ENCODE measurements at places on chromosomes 12 and 14.

GRCh38 chr12:70962226-70962794 lies 41.8 kb upstream of the PTPRR start:
- no peaks in the 10 kb centered on the region for H3K4me1 ChIP-seq
- no peaks in the 10 kb centered on the region for H3K27me3 ChIP-seq
- H3K27ac ChIP-seq = no peak overlapping the region

DNA sequence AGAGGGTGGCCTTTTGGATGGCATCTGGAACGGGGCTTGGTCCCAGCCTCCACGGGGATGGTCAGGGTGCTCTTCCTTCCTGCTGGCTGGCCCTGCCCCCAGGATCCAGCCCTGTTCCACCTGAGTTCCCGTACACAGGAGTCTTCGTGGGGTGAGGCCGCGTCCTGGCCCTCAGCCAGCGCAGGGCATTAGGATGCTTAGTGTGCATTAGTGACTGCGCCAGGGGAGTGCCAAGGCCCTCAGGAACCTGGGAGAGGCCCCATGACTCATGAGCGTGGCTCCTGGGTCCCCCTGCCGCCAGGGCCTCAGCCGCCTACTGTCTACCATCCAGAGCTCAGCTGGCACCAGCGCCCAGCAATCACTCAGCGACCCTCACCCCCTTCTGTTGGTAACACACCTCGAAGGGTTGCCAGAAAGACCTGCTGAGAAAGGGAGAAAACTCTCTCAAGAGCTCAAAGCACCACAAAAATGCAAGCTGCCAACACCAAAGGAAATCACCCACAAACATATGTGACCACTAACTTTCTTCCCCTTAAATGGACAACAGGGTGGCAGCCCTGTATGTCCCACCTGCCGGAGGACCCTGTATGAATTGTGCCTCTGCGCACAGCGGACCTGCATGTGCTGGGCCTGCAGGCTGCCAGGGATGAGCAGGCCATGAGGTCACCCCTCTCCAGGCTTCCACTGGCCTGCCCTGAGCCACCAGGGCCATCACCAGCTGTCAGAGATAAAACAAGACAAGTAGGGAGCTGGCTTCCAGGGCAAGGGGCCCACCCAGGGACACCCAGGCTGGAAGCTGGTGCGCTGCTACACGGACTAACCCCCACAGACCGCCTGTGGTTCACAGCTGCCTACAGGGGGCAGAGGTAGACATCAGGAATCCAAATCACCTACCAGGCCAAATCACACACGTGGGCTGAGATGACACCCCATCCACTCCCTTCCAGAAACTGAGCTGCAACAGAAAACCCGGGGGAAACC lies 28.7 kb downstream of the CCDC85C start:
- H3K4me3 ChIP-seq = no peak overlapping the region
- no peaks in the 10 kb centered on the region for H3K4me1 ChIP-seq
- no peak for DNase-seq
- H3K36me3 ChIP-seq = no peaks in the 10 kb centered on the region
- H3K27ac ChIP-seq = peak overlapping the region; percentile 17

DNA sequence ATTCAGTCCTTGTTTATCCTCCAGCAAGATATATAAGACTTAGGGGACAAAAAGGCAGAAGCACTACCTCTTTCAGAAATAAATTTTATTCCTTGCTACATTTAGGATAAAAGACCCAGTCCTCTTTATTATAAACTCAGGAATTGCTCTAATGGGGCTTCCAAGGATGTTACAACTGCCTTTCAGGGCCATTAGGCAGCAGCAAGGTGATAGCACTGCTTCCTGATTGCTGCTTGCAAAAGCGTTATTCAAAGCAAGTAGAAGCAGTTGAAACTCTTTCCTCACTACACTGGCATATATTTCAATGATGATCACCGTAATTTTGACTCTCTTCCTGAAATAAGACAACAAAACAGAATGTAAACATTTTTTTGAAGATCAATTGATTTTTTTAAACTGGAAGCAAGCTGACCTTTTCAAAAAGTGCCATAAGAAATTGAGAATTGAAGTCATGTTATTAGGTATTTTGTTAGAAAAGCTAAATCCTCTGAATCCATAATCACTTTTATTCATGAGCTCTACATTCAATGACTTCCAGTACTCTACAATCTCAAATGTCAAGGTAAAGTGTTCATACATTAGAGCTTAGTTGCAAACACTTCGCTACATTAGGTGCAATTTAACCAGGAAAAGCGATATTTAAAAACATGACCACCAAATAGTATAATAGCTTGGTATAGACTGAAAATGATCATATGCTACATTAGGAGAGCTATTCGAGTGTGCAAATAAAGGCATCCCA lies 233.4 kb upstream of the SYT10 start:
- H3K4me1 ChIP-seq = no peaks in the 10 kb centered on the region
- H3K27ac ChIP-seq = no peak overlapping the region
- DNase-seq = no peak
- no peaks in the 10 kb centered on the region for H3K27me3 ChIP-seq

GRCh38 chr12:127121494-127122084 lies 1145.4 kb upstream of the TMEM132C start:
- H3K27me3 ChIP-seq = no peaks in the 10 kb centered on the region
- H3K27ac ChIP-seq = no peak overlapping the region
- no peaks in the 10 kb centered on the region for H3K4me1 ChIP-seq
- no peak overlapping the region for H3K4me3 ChIP-seq
- no peaks in the 10 kb centered on the region for H3K36me3 ChIP-seq

DNA sequence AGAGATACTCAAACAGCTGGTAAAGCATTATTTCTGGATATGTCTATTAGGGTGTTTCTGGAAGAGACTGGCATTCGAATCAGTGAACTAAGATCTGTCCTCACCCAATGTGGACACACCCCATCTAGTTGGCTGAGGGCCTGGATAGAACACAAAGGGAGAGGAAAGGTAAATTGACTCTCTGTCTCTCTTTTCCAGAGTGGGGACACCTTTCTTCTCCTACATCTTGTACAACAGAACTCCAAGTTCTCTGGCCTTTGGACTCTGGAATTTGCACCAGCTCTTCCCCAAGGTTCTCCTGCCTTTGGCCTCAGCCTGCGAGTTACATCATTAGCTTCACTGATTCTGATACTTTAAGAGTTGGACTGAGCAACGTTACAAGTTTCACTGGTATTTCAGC lies 1253.9 kb downstream of the SLC16A7 start:
- H3K27me3 ChIP-seq = no peaks in the 10 kb centered on the region
- H3K36me3 ChIP-seq = no peaks in the 10 kb centered on the region
- H3K4me1 ChIP-seq = no peaks in the 10 kb centered on the region
- no peak overlapping the region for H3K27ac ChIP-seq
- no peak overlapping the region for H3K4me3 ChIP-seq

DNA sequence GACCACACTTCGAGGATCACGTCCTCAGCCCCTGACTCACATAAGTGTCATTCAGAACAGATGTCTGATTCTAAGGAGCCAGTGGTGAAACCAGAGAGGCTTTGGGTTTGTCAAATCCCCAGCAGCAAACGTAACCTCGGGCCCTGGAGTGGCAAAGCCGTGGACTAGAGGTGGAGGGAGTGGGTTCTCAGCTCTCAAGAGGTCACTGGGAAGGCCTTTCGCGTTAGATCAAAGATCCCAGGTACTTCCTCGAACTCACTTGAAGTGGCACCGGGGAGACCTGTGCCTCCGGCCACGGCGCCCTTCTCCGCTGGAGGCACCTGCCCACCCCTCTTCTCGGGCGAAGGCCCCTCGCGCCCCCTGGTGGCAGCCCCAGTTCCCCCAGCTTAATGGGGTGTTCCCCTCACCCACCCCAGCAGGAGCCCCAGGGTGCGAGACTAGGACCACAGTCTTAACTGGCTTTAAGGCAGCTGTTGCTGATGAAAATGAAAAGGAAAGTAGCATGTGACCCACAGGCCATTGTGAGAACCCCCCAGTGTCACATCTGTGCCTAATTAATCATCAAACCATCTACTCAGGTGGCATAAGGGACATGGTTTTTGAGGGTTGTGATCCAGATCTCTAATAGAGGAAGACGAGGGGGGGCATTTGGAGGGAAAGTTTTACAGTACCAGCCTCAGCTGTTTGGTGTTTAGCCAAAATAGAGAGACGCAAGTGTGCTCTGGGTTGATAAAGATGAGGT lies 672 bp upstream of the ESR2 start:
- H3K27ac ChIP-seq = no peak overlapping the region
- DNase-seq = peak; percentile 23
- no peaks in the 10 kb centered on the region for H3K36me3 ChIP-seq

DNA sequence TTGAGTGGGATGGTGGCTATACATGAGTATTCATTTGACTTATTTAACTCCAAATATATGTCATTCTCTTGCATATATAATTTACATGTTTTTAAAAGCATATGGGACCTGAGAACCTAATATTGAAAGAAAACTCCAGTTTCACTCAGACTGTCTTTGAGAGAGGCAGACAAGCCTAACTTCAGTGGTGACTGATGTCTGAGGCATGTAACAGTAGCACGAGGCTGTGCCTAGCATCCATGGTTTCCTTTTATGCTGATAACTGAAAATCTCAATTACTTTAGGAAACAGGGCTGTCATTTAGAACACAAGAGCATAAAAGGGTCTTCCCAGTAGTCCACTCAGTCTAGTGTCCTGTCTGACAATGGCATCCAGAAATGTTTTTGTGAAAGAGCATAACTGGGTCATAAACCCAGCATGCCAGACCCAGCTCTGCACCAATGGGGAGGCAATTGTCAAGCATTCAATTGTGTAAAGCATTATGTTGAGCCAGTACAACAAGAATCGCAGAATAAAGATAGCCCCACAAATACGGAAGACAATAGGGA lies 24.3 kb downstream of the MAPK1IP1L start:
- H3K27me3 ChIP-seq = no peaks in the 10 kb centered on the region
- no peaks in the 10 kb centered on the region for H3K36me3 ChIP-seq
- no peak overlapping the region for H3K4me3 ChIP-seq

GRCh38 chr14:90509403-90509802 lies 112.6 kb downstream of the CALM1 start:
- H3K4me3 ChIP-seq = no peak overlapping the region
- peaks cover 14% of the 10 kb centered on the region for H3K27me3 ChIP-seq
- H3K4me1 ChIP-seq = peaks cover 13% of the 10 kb centered on the region
- H3K36me3 ChIP-seq = no peaks in the 10 kb centered on the region

DNA sequence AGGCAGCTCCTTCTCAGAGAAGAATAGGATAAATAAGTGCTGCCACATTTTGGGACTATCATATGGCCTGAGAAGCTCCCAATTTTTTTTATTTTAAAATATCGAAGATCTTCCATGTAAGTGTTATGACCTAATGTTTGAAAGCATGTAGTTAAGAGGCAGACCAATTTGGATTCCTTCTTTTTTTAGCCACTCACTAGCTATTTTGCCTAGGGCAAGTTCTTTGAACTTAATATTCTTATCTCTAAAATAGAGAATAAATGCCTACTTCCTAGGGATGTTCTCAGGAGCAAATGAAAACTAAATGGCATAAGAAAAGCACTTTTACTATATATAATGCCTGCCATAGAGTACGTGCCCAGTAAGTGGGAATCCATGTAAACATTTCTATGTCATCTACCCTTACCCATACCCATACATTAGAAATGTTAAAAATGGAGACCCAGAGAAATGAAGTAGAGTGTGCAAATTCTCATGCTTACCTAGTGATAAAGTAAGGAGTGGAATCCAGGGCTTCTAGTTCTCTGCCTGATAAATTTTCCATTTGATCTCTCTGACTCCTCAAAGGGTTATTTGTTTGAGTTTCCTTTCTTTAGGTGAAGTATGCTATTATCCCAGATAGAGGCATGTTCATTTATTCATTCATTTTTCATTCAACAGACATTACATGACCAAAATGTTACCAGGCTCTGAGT lies 148.3 kb downstream of the TGFB3 start:
- peaks cover 22% of the 10 kb centered on the region for H3K4me1 ChIP-seq
- H3K4me3 ChIP-seq = no peak overlapping the region

DNA sequence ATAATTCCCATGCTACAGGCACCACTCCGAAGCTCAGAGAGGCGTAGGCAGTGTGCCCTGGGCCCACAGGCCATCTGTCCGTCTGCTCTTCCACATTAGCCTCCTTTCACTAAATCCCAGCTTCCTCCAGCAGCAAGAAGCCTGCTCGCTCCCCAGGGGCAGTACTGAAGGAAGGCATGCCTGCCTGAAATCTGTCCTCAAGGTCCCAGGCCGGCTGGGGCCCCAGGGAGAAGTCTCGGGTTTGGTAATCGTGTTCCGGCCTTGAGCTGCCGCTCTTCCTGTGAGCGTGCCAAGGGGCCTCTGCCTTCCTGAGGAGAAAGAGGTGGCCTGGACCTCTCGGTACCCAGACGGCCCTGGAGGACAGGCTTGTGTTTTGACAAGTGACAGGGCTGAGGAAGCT lies 15.2 kb upstream of the DLK1 start:
- no peak overlapping the region for H3K27ac ChIP-seq
- H3K4me1 ChIP-seq = no peaks in the 10 kb centered on the region
- no peak for DNase-seq
- H3K4me3 ChIP-seq = no peak overlapping the region
- H3K27me3 ChIP-seq = peaks cover 36% of the 10 kb centered on the region

- no peak overlapping the region for H3K4me3 ChIP-seq
- no peaks in the 10 kb centered on the region for H3K27me3 ChIP-seq
- no peak for DNase-seq
- H3K36me3 ChIP-seq = no peaks in the 10 kb centered on the region
- no peak overlapping the region for H3K27ac ChIP-seq
These were observed 15.0 kb downstream of the GSG1 start for GRCh38 chr12:13088496-13088895.

- no peak overlapping the region for H3K4me3 ChIP-seq
- no peak overlapping the region for H3K27ac ChIP-seq
- H3K27me3 ChIP-seq = no peaks in the 10 kb centered on the region
- DNase-seq = no peak
These were observed 51.6 kb downstream of the RIN3 start for GRCh38 chr14:92565040-92565717.

DNA sequence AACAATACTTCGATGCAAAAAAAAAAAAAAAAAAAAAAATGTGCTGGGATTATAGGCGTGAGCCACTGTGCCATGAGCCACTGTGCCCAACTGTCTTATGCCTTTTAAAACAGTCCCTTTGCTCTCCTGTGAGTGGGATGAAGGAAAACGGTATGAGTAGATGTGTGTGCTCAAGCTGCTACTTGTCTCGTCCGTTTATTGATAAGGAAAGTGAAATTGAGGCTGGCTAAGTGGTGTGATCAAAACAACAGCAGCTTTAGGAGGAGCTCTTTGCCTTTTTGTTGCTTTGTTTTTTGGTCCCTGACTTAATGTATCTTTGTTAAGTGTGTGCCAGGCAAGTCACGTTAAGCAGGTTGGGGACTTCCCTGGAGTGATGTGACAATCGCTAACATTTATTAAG lies 275.9 kb downstream of the TMEM132C start:
- no peaks in the 10 kb centered on the region for H3K27me3 ChIP-seq
- DNase-seq = no peak
- no peaks in the 10 kb centered on the region for H3K36me3 ChIP-seq

- no peaks in the 10 kb centered on the region for H3K4me1 ChIP-seq
- H3K36me3 ChIP-seq = no peaks in the 10 kb centered on the region
- H3K4me3 ChIP-seq = no peak overlapping the region
These were observed 6.7 kb upstream of the CD163L1 start for GRCh38 chr12:7450667-7451066.

DNA sequence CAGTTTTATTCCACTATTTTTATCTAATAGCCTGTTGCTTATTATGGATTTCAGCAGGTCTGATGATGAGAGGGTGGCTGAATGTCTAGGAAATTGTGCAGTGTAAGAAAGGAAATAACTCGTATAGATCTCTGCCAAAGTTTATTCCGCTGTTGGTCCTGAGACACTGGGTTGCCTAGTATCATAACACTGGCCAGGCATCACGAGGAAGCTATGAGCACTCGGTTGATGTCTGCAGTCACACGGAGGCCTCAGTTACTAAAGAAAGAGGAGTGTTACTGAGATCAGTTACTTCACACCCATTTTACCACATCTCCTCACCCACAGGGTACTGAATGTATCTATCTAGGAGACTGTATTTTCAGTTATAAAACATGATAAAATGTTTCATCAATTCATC lies 21.9 kb downstream of the BHLHE41 start:
- no peak for DNase-seq
- no peak overlapping the region for H3K4me3 ChIP-seq
- no peaks in the 10 kb centered on the region for H3K4me1 ChIP-seq
- H3K27ac ChIP-seq = no peak overlapping the region
